ENCODE measurements at places on chromosomes 6 and 20.
A peak's percentile ranks its signal among the peaks of the same experiment; 100 is the strongest.

DNA sequence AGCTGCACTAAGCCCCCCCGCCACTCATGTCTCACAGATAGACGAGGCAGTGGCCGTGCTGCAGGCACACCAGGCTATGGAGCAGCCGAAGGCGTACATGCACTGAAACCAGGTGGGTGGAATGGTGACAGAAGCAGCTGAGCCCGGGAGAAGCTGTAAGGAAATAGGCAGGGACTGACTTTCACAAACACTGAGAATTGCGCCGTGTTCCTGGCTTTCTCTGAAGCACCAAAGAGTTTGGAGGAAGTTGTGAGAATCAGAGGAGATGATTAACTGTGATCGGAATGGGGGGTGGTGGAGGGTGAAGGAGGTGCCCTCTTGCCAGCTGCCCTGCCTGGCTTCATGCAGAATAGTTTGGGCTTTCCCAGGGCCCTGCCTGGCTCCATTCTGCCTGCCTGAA is 21.6 kb downstream of the TOMM34 start:
- DNase-seq: no peak

GRCh38 chr6:30884521-30885480 is 482 bp downstream of the DDR1 start:
- DNase-seq: no peak

GRCh38 chr20:21315138-21315537 is 12.0 kb downstream of the XRN2 start:
- peak; percentile 8 for DNase-seq

- DNase-seq: no peak
Measured at GRCh38 chr6:7933794-7934193, 23.2 kb upstream of the TXNDC5 start.

- DNase-seq: no peak
Measured at GRCh38 chr6:24775520-24776058, 852 bp downstream of the GMNN start.

GRCh38 chr6:18393698-18394097 is 6.5 kb downstream of the RNF144B start:
- no peak for DNase-seq

DNA sequence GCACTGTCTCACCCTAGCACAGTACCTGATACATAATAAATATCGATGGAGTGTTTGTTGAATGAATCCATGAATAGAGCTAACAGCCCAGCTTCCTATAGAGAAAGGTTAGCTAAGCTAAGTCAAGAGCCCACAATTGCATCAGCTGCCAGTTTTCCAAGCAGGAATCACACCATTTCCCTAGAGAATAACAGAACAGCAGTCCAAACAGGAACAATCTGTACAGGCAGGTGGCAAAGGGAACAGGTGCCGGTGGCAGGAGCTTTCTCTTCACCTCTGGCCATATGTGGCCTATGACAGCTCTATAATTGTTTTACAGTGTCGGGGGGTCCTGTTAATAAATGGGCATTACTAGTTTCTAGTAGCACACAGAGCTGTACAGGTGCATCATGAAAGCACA is 38.8 kb downstream of the ISM1 start:
- DNase-seq: no peak

GRCh38 chr20:63417097-63417737 is 55.2 kb downstream of the KCNQ2 start:
- DNase-seq: no peak

- no peak for DNase-seq
Measured at GRCh38 chr6:11485271-11485670, 52.3 kb upstream of the TMEM170B start.

GRCh38 chr20:57335392-57335791 is 5.8 kb downstream of the SPO11 start:
- no peak for DNase-seq

- DNase-seq: no peak
Measured at GRCh38 chr20:51668515-51668914, 99.7 kb downstream of the ATP9A start.

DNA sequence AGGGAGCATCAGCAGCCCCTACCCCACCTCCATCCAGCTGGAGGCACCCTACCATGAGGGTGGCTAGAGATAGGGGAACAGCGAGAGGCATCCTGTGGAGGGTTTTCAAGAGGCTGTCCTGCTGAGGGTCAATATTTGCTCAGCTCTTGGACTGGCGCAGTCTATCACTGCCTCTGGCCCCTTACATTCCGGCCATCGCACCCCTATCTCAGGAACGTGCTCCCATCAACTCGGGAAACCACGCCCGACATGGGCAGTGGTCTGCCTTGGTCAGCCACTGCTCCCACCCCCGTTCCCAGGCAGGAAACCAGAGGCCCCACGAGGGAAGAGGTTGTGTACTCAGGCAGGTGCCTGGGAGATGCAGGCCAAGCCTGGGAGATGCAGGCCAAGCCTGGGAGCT is 57.9 kb downstream of the VEGFA start:
- DNase-seq: no peak

- no peak for DNase-seq
Measured at GRCh38 chr6:2921520-2922115, 18.5 kb upstream of the SERPINB9 start.

DNA sequence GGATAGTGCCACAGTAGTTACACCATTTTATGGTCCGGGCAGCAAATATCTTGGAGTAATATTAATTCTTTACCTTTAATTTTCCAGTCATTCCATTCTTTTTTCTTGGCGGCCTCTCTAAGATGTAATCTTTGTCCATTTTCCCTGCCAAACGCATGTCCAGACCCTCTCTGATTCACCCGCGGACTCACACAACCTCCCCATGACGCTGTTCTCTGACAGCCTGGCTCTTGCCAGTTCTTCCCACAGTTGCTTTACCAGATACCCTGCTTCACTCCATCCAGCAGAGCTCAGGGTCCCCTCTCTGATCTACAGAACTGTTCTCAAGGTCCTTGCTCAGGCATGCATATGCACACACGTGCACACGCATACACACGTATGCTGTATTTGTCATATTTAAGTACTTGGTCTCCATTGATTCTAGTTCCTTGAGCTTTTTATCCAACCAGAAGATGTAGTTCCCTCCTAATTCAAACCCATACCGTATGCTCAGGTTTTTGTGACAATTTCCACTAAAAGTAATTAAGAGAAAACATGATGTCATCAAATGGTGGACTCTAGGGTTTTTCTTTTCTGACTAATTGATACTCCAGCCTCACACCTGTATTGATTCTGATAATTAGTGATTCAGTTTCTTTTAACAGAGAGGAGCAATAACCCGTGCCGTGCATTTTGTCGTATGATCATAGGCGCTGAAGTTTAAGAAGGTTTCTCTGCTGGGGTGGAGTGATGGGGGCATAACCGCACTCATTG is 10.0 kb downstream of the BPHL start:
- no peak for DNase-seq

GRCh38 chr6:69693762-69694161 is 103.0 kb downstream of the LMBRD1 start:
- DNase-seq: no peak

- no peak for DNase-seq
Measured at GRCh38 chr6:19438566-19439353, 398.4 kb upstream of the ID4 start.

GRCh38 chr20:32808438-32808837 is 11.3 kb upstream of the MAPRE1 start:
- no peak for DNase-seq

DNA sequence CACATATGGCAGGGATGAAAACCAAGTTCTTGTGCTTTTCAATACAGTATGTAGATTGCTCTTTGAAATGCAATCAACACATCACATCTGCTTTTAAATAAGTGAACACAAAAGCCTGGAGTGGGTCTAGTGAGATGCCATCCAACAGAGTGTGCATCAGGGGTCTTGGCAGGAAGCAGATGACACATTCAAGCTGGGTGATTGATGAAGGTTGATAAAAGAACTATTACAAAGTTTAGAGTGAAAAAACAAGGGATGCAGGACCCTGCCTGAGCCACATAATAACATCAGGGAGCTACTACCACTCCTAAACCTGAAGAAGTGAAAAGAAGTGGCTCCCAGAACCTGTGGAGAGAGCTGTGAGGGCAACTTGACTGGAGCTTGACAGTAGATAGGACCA is 16.6 kb upstream of the PLCB1 start:
- no peak for DNase-seq

GRCh38 chr6:2020909-2021308 is 224.5 kb downstream of the GMDS start:
- DNase-seq: no peak

GRCh38 chr6:168655462-168656152 is 214.6 kb downstream of the SMOC2 start:
- no peak for DNase-seq

DNA sequence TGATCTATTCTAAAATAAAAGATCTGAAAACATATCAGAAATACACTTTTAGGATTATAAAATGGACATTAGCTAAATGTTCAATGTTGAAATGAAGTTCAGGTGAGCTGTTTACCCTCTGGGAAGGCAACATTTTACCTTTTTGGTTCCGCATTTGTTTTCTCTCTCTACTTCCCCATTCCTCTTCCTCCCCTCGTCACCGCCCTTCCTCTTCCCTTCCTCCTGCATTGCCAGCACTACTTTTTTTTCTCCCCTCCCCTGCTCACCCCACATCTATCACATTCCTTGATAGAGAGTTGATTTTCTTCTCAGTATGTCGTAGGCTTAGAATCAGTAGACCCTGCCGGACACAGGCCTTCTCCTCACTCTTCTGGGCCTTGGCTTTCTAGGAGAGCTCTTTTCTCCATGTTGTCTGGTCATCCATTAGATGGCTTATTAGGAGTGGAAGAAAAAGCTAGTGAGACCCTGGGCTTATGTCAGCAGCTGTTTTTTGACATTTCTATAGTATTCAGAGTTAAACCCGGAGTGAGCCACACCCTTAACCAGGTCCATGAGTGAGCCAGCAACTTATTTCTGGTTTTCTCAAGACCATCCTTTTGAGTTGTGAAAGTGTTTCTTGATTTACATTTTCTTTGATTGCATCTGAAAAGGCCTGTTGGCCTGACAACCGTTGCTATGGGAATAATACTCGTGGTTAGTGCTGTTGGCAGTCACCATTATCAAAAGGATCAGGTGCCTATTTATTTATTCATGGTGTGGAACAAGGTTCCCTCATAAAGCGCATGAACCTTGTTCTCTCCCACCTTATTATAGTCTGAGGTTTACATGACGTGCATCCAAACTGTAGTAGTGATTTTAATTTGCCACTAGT is 90.9 kb downstream of the DTD1 start:
- DNase-seq: no peak

DNA sequence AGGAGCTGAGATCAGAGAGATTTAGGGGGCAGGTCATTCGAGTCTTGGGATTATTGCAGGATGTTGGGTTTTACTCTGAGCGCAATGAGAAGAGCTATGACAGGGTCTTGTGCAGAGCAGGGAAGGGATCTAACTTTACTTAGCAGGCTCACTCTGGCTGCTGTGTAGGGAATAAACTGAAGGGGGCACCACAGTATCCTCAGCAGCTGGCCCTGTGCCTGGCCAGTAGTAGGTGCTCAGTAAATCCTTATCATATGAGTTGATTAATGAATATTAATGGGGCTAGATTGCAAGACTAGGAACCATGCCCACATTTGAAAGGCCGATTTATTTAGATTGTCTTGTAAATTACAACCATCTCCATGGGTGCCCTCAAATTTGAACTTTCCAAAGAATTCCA is 4.6 kb upstream of the MDGA1 start:
- no peak for DNase-seq

GRCh38 chr6:134020543-134020942 is 31.9 kb downstream of the SLC2A12 start:
- DNase-seq: no peak

DNA sequence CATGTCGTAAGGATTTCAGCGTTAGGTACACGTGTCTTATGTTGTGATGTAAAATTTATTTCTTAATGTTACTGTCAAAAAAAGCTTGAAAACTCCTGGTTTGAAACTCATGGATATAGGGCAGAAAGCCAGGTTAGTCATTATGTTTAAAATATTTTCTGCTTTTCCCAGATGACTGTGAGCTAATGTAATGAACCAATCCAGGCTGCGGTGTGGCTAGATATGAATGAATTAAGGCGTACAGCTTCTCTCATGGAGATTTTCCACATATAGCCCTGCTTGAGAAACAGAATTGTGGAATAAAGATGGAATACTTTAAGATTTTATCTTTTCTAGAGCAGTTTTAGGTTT is 80.3 kb upstream of the STMND1 start:
- no peak for DNase-seq

DNA sequence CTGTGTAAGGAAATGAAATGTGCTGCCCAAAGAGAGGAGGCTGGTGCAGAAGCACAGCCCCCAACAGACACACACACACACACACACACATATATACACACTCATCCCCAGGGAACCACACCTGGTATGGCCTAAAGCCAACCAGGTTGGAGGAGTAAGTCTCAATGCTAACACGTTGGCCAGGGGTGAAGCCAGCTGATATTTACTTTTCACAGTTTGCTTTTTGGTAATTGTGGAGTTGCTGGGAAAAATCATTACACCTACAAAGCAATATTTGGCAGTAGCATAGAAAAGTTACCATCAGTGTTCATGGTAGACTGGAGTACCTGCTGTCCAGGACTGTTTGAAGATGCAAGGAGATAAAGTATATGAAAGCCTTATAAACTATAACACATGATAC is 50.3 kb upstream of the NAA20 start:
- no peak for DNase-seq

GRCh38 chr6:43953794-43954310 is 173.4 kb downstream of the MRPL14 start:
- no peak for DNase-seq

- no peak for DNase-seq
Measured at GRCh38 chr6:87714093-87714842, 12.2 kb upstream of the AKIRIN2 start.

- no peak for DNase-seq
Measured at GRCh38 chr6:166395351-166395750, 12.6 kb upstream of the MPC1 start.

- no peak for DNase-seq
Measured at GRCh38 chr6:166470029-166470862, 87.5 kb upstream of the MPC1 start.

DNA sequence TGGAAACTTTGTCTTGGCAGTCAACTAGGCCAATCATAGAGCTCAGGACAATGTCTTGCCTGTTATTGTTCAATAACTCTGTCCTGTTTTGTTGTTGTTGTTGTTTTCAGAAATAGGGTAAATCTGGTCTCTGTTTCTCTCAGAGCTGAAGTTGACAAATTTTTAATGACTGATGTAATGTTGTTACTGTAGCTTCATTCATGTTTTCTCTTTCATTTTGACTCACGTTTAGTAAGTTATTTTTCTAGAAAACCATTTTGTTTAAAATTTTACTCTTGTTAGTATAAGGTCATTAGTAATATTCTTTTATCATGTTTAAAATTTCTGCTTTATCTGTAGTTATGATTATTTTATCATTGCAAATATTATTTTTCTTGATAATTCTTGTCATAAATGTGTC is 51.6 kb upstream of the GRIK2 start:
- DNase-seq: no peak

DNA sequence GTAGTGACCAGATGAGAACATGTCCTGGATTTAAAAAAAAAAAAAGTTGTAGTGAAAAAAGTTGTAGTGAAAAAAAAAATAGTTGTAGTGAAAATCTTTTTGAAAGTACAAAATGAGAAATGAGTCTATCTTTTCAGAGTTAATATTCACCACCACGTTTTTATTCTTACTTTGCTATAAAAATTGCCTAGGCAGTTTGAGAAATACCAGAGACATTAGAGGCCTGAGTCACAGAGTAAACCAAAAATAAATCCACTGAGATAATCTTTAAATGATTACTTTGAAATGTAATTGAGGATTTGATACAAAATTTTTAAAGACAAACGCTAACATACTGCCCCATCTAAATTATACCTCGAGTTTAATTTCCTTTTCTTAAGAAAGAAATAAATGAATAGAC is 101.2 kb upstream of the TIAM2 start:
- no peak for DNase-seq
